ENCODE measurements at places on chromosomes 6 and 20. TPM values are rescaled to one million over a fixed set of nuclear protein-coding genes. Genes with fewer than 3 reads are reported as not detected.

Gene LY6G6D
- total RNA-seq, result not detected

Gene PERP
- 1.6 TPM for total RNA-seq

DNA sequence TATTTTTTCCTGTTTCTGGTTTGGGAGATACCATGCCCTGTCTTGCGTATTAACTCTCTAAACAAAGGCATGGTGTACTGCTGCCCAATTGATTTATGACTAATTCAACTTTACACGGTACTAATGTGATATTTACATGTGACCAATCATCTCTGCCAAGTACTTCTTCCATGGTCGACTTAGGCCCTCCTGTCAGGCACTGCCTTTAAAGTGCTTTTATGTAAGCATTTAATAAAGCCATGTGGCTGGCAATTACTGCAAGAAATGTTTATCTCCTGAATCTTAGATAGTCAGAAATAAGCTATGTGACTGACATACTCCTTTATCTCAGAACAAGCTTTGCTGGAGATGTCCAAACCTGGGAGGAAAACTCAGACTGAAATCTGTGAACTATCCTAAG lies 323.4 kb downstream of the BTBD3 start:
- DNase-seq, result no peak

- DNase-seq, result no peak
Observed at GRCh38 chr20:47217482-47218446, 138.7 kb downstream of the ZMYND8 start.

DNA sequence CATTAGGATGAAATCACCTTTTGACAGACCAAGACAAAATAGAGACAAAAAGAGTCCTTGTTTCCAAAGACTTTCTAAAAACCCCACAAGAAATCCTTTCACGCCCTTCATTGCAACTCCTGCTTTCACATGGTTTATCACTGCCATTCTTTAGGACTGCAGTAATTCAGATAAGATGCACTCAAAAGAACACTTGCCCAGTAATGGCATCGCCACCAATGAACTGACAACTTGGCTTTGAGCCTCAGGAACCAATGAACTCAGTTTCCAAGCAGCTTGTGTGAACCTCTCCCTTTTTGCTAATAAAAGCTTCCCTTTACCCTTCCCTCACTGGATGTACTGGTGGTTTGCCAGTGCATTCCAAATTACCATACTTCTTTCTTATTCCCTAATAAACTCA lies 21.8 kb downstream of the OSTM1 start:
- DNase-seq, result no peak

DNA sequence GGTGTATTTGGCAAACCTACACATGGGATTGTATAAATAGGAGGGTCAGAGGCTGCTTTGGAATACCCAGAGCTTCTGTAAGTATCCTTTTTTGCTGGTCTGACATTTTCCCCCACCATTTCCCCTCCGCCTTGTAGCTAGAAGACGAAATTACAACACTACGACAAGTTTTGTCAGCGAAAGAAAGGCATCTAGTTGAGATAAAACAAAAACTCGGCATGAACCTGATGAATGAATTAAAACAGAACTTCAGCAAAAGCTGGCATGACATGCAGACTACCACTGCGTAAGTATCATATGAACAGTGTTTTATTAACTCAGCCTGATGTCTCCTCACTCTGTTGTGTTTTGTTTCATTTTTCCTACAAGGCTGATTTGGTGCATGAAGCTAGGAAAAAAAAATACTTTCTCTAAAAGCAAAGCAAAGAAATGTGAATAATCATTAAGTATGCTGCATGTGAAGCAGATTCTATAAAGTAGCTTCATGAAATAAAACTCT lies 72.7 kb downstream of the HDDC2 start:
- no peak for DNase-seq

All from frontal cortex (tissue), 4 donors.